Right ventricle myocardium inferior (tissue), 1 donor: ENCODE measurements at places on chromosomes 3 and 15. TPM values are rescaled to one million over a fixed set of nuclear protein-coding genes. Genes with fewer than 3 reads are reported as not detected.

POMGNT2 gene
- total RNA-seq: 23.0 TPM

SCAANT1 gene
- not detected for total RNA-seq

FAM107A gene
- total RNA-seq: 82.9 TPM

BUB1B gene
- total RNA-seq: 2.4 TPM

THSD4 gene
- total RNA-seq: 73.1 TPM

- no peak for DNase-seq
Observed at GRCh38 chr3:56862352-56863062, 60.8 kb upstream of the ARHGEF3 start.

GRCh38 chr3:149958171-149958796 is 12.4 kb downstream of the PFN2 start:
- DNase-seq: no peak

- DNase-seq: no peak
Observed at GRCh38 chr15:93855181-93855826, 376.1 kb upstream of the MCTP2 start.

DNA sequence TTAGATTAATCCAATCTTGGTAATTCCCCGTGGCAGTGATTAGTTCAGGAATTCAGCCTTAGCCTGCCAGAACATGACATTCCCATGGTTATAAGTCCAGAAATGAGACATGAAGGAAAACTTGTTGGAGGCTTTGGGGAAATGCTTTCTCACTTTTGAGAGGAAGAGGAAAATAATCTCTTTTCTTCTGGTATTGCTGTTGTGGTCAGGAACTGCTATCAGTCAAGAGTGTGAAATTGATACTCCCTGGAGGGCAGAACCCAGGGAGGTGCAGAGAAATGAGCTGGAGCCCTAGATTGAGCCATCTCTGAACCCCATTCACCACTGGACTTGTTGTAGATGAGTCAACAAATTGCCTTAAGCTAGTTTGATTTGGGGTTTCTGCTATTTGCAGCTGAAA is 38.6 kb upstream of the APH1B start:
- DNase-seq: no peak

- DNase-seq: no peak
Observed at GRCh38 chr15:64092075-64092820, 1.4 kb downstream of the CIAO2A start.

- no peak for DNase-seq
Observed at GRCh38 chr3:16183601-16184270, 9.3 kb downstream of the GALNT15 start.

DNA sequence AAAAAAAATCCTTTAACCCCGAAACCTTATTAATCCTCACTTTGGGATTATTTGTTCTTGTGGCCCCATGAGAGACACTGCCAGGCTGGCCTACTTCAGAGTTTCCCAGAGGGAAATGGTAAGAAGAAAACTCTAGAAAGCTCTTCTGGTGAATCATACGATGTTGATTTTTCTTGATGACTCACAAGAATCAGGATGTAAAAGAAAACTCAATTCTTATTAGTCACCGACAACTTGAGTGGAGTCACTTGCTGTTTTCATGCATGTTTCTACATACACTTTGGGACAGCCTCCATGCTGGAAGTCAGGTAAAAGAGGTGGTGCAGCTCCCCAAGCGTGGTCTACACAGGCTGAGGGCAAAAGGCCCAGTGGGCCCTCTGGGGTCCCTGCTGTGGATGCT is 42.8 kb downstream of the MYO5C start:
- DNase-seq: no peak
